ENCODE measurements at places on chromosomes 2 and 18.

GRCh38 chr18:10504723-10505122 is 21.1 kb upstream of the NAPG start:
- no peak for DNase-seq

DNA sequence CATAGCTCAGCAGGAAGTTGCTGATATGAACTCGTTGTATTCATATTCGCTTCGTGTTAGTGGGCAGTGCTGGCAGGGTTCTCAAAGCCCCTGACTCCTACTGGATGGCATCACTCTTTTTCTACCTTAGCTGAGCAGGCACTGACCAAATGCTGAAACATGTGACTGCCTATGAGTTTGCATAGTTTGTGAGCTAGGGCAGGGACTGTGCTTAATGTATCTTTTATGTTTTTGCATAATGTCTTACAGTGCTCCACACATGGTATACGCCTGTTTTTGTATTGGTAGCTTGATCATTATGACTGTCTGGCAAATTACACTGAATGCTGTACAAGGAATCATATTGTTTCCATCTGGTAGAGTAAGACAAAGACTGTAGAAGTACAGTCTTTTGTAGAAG is 305.3 kb downstream of the PARD3B start:
- DNase-seq: no peak

DNA sequence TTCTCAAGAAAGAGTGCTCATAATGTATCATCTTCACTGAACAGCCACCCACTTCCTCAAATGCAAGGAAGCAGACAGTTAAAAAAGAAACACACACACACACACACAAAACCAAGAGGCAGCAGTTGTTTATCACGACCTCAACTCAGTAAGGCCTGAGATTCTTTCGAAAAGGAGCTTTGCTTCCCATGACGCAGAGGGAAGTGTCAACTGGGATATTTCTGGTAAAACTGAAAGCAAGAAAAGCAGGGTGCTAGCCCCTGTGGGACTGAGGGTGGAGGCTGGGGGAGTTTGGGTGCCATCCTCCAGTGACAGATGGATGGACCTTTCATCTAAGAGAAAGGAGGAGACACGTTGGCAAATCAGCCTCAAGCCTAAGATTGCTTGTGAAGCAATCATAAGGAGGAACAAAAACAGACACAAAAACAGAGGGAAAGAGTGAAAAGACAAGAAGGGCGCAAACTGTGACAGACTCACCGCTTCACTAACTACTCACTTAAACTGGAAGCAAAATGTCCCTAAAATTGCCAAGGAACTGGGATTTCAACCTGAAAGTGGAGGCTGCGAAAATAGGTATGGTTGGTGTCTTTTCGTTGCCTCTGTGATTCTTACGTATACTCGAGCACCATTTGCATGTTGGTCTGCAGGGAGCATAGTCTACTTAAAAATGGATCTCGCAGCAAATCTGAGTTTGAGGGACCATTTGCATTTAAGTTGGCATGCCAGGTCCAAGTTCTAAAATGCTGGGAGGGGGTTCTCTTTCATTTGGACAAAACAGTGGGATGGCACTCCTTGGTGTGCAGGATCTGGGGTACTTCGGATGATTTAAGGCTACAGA is at the start of gene ARHGAP25:
ARHGAP25 (plus strand) TSS at position 124 of the 838 bp plus-strand sequence; CDS start at position 513, 389 bp downstream.
- peak; percentile 19 for DNase-seq

GRCh38 chr18:44857744-44858491 is 177.2 kb downstream of the SETBP1 start:
- DNase-seq: no peak

- DNase-seq: no peak
These were observed 14.4 kb upstream of the PIK3C3 start for GRCh38 chr18:41940506-41941215.

- no peak for DNase-seq
These were observed 50.2 kb downstream of the SMIM21 start for GRCh38 chr18:75377258-75377657.

GRCh38 chr2:174835797-174836255 is 71.6 kb upstream of the CHRNA1 start:
- no peak for DNase-seq

DNA sequence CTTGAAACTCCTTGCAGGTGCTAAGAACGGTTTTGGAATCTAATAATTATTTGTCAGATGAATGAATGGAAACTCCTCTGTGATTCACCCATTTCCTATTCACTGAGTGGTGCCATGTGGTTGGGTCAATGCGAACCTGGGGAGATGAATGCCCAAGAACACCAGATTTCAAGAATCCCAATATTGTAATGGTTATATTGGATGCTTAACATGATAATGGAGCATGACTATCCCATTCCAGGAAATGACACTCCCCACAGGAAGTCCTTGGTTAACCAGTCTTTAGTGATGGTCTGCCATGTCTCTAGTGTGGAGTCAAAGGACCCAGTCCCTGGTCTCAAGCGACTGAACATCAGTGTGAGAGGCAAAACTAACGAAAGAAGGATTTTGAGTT is 67.9 kb upstream of the ST3GAL5 start:
- DNase-seq: no peak

DNA sequence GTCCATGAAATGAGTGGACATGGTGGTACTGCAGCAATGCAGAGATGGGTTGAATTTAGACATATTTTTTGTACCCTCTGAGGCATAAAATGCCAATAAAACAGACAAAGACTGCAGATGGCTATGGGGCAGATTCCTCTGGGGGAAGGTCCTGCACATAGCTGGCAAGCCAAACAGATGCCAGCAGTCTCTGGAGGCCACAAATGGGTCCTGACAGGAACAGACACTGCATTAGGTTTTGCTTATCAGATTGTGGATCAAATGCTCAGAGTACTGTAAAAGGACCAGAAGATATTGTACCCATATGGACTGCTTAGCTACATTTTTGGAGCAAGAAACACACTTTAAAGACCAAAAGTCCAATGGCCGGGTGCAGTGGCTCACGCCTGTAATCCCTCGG is 40.9 kb upstream of the ORC2 start:
- DNase-seq: no peak

- DNase-seq: no peak
These were observed 1.2 kb downstream of the THAP4 start for GRCh38 chr2:241635756-241636155.

GRCh38 chr2:101897301-101897700 is 94.5 kb upstream of the IL1R2 start:
- DNase-seq: no peak

GRCh38 chr2:186709529-186710450 is 15.9 kb downstream of the FAM171B start:
- DNase-seq: no peak
